RPMI7951 (cell line): ENCODE measurements at places on chromosomes 5 and 9. TPM values are rescaled to one million over a fixed set of nuclear protein-coding genes. Genes with fewer than 3 reads are reported as not detected.

Gene WDR31
- 0.39 and 0.72 TPM in 2 replicates for total RNA-seq

Gene BARX1
- 0.10 TPM in 1 of 2 replicates, not detected in the other for total RNA-seq

Gene LCNL1
- not detected in 2 replicates for total RNA-seq

Gene ROR2
- total RNA-seq: 0.10 and 0.12 TPM in 2 replicates

Gene AK8
- total RNA-seq: not detected in 2 replicates

Gene ARSI
- total RNA-seq: 0.10 TPM in 1 of 2 replicates, not detected in the other

Gene COL27A1
- total RNA-seq: 2.8 and 4.7 TPM in 2 replicates

Gene TAF11L10
- total RNA-seq: not detected in 2 replicates

Gene GLDC
- 2.0 and 2.4 TPM in 2 replicates for total RNA-seq

Gene TRMT10B
- total RNA-seq: 1.7 and 2.0 TPM in 2 replicates

Gene C5orf52
- total RNA-seq: not detected in 2 replicates

Gene STK32A
- total RNA-seq: 0.84 and 1.8 TPM in 2 replicates

Gene WDR38
- 0.12 and 0.20 TPM in 2 replicates for total RNA-seq

Gene PCDHGC4
- total RNA-seq: 0.78 and 1.1 TPM in 2 replicates

Gene ALDH1A1
- total RNA-seq: not detected in 2 replicates

Gene TEK
- total RNA-seq: not detected in 2 replicates

Gene PFN3
- not detected in 2 replicates for total RNA-seq

Gene FOXE1
- not detected in 2 replicates for total RNA-seq

Gene KIF27
- total RNA-seq: 0.10 TPM in 1 of 2 replicates, not detected in the other

Gene MYO10
- 16.5 and 17.2 TPM in 2 replicates for total RNA-seq

Gene INSL4
- total RNA-seq: not detected in 2 replicates

Gene FPGS
- total RNA-seq: 29.7 and 38.4 TPM in 2 replicates

Gene NRARP
- 0.12 TPM in 1 of 2 replicates, not detected in the other for total RNA-seq

Gene GBA2
- total RNA-seq: 13.1 and 13.2 TPM in 2 replicates

Gene CCDC192
- total RNA-seq: not detected in 2 replicates

Gene NXNL2
- 1.1 and 1.4 TPM in 2 replicates for total RNA-seq

Gene HAVCR2
- total RNA-seq: 0.84 and 2.0 TPM in 2 replicates

Gene LMX1B
- total RNA-seq: not detected in 2 replicates

Gene PTGS1
- total RNA-seq: 10.1 and 11.5 TPM in 2 replicates

Gene PCAT7
- 0.29 and 0.36 TPM in 2 replicates for total RNA-seq

Gene SLC46A2
- total RNA-seq: not detected in 2 replicates

Gene HMCN2
- under 0.01 and 0.78 TPM in 2 replicates for total RNA-seq

Gene SERINC5
- 2.5 and 3.0 TPM in 2 replicates for total RNA-seq

Gene ECSCR
- total RNA-seq: 0.29 and 0.60 TPM in 2 replicates

Gene NDOR1
- 4.6 and 5.4 TPM in 2 replicates for total RNA-seq

Gene EFNA5
- 0.96 and 2.6 TPM in 2 replicates for total RNA-seq

Gene KLF4
- total RNA-seq: 4.9 and 5.0 TPM in 2 replicates

Gene REEP2
- total RNA-seq: 5.5 and 10.3 TPM in 2 replicates

Gene DELE1
- total RNA-seq: 33.9 and 35.8 TPM in 2 replicates

Gene SVEP1
- total RNA-seq: 10.9 and 17.2 TPM in 2 replicates

Gene SLC45A2
- total RNA-seq: 0.49 and 2.0 TPM in 2 replicates

Gene SLC36A2
- not detected in 2 replicates for total RNA-seq

Gene SEMA6A
- total RNA-seq: 0.12 and 0.39 TPM in 2 replicates

Gene PCDHA7
- 0.88 and 1.1 TPM in 2 replicates for total RNA-seq

Gene PTGR1
- 86.5 and 92.4 TPM in 2 replicates for total RNA-seq

Gene OTP
- under 0.01 TPM in 1 of 2 replicates, not detected in the other for total RNA-seq

Gene GIN1
- 4.6 and 10.5 TPM in 2 replicates for total RNA-seq

Gene LRRC19
- not detected in 2 replicates for total RNA-seq

Gene RANBP3L
- 2.6 and 3.3 TPM in 2 replicates for total RNA-seq

Gene MEGF10
- total RNA-seq: 9.7 and 13.7 TPM in 2 replicates

Gene GADD45G
- total RNA-seq: 0.12 TPM in 1 of 2 replicates, not detected in the other

Gene DCAF10
- total RNA-seq: 17.9 and 19.9 TPM in 2 replicates

Gene OMD
- not detected in 2 replicates for total RNA-seq

Gene ANKRD31
- under 0.01 TPM in 1 of 2 replicates, not detected in the other for total RNA-seq

Gene ADAMTSL1
- total RNA-seq: 24.4 and 25.1 TPM in 2 replicates

Gene NDUFS6
- total RNA-seq: 38.3 and 79.5 TPM in 2 replicates

Gene SLC34A3
- total RNA-seq: not detected in 2 replicates

Gene BTNL3
- not detected in 2 replicates for total RNA-seq

Gene FBP2
- total RNA-seq: not detected in 2 replicates
